ENCODE measurements at places on chromosomes 7 and 10. TPM values are rescaled to one million over a fixed set of nuclear protein-coding genes. Genes with fewer than 3 reads are reported as not detected.

- no peaks in the 10 kb centered on the region for H3K27me3 ChIP-seq
- no peak overlapping the region for H3K27ac ChIP-seq
- no peak for DNase-seq
- no peak overlapping the region for H3K4me3 ChIP-seq
- no peaks in the 10 kb centered on the region for H3K4me1 ChIP-seq
- peaks cover 18% of the 10 kb centered on the region for H3K36me3 ChIP-seq
These were observed 42.3 kb downstream of the ATAD1 start for GRCh38 chr10:87775766-87776165.

- no peaks in the 10 kb centered on the region for H3K4me1 ChIP-seq
- DNase-seq: no peak
- H3K36me3 ChIP-seq: peaks cover 72% of the 10 kb centered on the region
- H3K4me3 ChIP-seq: no peak overlapping the region
These were observed 7.9 kb downstream of the EIF3B start for GRCh38 chr7:2362385-2363088.

- H3K36me3 ChIP-seq: no peaks in the 10 kb centered on the region
- peaks cover 39% of the 10 kb centered on the region for H3K4me1 ChIP-seq
- H3K27me3 ChIP-seq: no peaks in the 10 kb centered on the region
- H3K27ac ChIP-seq: no peak overlapping the region
- no peak for DNase-seq
These were observed 20.2 kb upstream of the TMEM72 start for GRCh38 chr10:44890696-44891563.

DNA sequence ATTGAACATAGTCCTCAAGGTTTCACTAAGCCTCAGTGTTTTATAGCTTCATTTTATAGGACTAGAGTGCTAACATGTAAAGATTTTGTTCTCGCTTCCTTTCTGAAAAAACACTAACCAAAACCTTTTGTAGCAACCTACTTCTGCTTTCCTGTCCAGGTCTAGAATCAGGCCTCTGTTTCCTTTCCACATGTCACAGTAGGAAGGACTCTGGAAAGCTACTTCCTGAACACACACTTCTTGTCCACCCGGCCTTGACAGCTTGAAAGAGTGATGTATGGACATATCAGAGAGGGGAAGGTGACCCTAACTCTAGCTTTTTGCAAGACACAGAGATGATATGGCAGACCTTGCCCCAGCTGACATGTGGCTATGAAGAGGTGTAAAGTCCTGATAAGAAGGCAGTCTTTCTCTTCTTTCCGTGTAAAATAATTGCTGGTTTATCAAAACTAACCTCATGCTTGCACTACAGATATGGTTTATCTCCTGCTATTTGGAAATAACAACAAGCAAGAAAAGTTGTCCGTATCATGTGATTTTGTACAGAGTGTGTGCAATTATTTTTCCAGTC is 175.4 kb downstream of the SKAP2 start:
- H3K36me3 ChIP-seq: no peaks in the 10 kb centered on the region
- no peaks in the 10 kb centered on the region for H3K27me3 ChIP-seq

Gene MKI67
- 33.1 TPM for total RNA-seq

- H3K36me3 ChIP-seq: no peaks in the 10 kb centered on the region
- H3K4me1 ChIP-seq: no peaks in the 10 kb centered on the region
- H3K4me3 ChIP-seq: no peak overlapping the region
- no peak overlapping the region for H3K27ac ChIP-seq
- no peak for DNase-seq
These were observed 43.9 kb upstream of the EEPD1 start for GRCh38 chr7:36109013-36109627.

- H3K4me1 ChIP-seq: no peaks in the 10 kb centered on the region
- no peak overlapping the region for H3K4me3 ChIP-seq
- H3K27ac ChIP-seq: no peak overlapping the region
- no peak for DNase-seq
These were observed 72.4 kb downstream of the PROSER2 start for GRCh38 chr10:11895598-11895997.

Gene ARHGAP22
- total RNA-seq: 0.07 TPM

Gene CFAP69
- 0.32 TPM for total RNA-seq

Gene IKZF1
- total RNA-seq: 118 TPM

Gene HOXA10
- total RNA-seq: not detected

DNA sequence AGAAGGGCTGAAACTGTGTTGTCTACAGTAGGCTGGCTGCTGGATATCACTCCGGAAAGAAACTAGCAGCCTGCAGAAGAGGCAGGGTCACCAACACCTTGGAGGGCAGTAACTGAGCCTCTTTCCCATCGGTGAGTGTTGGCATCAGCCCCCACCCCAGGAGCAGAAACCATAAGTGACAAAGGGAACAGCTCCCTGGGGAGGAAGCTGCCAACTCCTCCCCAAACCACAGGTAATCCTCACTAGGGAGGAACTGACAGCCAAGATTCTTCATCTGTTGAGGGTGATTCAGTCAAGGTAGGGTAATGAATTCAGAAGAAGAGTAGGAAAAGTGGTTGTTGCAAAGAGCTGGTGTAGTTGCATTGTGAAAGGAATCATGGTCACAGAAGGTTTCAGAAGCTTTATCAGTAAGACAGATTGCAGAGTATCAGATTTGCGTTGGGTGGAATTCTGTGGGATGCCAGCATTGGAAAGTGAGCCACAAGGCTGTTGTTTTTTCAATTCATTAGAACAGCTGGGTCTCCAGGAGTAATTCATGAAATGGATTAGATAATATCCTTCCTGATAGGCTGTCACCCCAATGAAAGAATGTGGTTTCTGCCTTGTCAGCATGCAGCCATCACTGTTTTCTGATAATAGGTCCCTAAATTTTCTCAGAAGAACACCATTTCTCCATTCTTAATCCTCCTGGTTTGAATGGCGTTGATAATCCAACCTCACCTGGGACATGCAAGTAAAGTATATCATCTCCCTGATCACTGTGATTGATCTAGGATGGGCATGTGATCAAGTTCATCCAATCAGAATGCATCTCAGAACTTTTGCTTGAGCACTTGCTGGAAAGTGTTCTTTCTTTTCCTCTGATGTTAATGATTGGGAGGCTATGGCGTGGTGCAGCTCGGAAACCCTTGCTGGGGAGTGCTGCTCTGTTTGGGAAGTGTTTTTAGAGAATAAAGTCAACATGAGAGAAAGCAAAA is 75.0 kb upstream of the CTBP2 start:
- H3K27ac ChIP-seq: no peak overlapping the region
- no peaks in the 10 kb centered on the region for H3K36me3 ChIP-seq
- H3K4me1 ChIP-seq: no peaks in the 10 kb centered on the region
- no peaks in the 10 kb centered on the region for H3K27me3 ChIP-seq
- DNase-seq: no peak

- no peak overlapping the region for H3K4me3 ChIP-seq
- peaks cover 9% of the 10 kb centered on the region for H3K4me1 ChIP-seq
- no peaks in the 10 kb centered on the region for H3K36me3 ChIP-seq
- no peaks in the 10 kb centered on the region for H3K27me3 ChIP-seq
These were observed 236.1 kb downstream of the PTPRN2 start for GRCh38 chr7:158351481-158351880.

GRCh38 chr7:106640368-106641141 is 20.4 kb downstream of the CCDC71L start:
- H3K4me3 ChIP-seq: no peak overlapping the region
- no peak for DNase-seq
- no peaks in the 10 kb centered on the region for H3K36me3 ChIP-seq
- H3K27ac ChIP-seq: no peak overlapping the region
- no peaks in the 10 kb centered on the region for H3K4me1 ChIP-seq
- H3K27me3 ChIP-seq: no peaks in the 10 kb centered on the region

DNA sequence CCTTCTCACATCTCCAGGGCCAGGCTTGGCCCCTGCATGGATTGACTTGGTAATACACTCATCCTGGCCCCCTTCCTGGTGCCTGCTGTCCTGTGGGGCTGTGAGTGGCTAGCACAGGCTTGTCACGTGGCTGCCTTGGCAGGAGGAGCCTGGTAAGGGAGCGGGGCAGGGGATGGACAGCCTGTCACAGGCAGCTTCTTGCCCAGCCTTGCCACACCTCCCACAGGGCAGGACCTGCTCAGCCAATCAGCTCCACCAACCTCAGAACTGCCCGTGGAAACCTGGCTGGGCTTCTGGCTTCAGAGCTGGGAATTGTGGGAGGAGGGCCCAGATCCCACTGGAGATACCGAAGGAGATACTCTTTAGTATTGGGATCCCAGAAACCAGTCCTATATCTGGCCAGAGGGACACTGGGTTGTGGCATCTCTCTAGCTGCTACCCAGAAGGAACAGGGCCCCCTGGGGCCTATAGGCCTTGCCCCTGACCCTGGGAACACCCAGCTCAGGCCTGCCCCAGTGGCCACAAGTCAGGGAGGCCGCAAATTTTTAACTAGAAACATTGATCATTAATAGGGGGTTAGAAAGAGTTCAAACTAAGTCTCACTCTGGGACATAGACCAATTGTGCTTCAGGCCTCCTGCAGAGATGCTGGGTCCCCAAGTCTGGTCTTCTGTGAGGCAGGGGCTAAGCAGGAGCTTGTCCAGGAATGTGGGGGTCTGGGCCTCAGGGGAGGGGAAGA is at the start of gene HOGA1:
Gene HOGA1 (plus strand): TSS at position 330 of the 738 bp plus-strand sequence. CDS start 315 bp downstream, at position 645.
- H3K4me1 ChIP-seq: no peaks in the 10 kb centered on the region
- H3K4me3 ChIP-seq: no peak within 1 kb of the TSS
- H3K27ac ChIP-seq: no peak within 1 kb of the TSS
- H3K27me3 ChIP-seq: no peaks in the 10 kb centered on the region
- H3K36me3 ChIP-seq: no peaks in the 10 kb centered on the region

GRCh38 chr10:75497997-75498883 is 66.8 kb downstream of the LRMDA start:
- H3K36me3 ChIP-seq: no peaks in the 10 kb centered on the region
- no peaks in the 10 kb centered on the region for H3K4me1 ChIP-seq

DNA sequence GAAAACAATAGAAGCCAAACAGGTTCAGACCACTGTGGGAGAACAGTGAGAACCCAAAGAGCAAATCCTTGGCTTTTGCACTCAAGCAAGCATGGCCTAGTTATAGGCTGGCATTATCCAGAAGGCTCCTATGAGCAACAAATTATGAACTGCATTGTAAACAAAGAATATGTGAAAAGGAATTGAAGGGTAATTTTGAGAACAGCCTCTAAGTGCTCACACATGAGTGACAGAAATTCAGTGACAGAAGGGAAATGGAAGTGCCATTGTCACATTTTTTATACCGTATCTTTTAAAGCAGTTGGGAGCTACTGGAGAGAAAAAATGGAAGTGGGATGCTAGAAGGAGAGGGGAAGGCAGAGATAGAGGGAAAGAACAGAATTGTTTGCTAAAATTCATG is 114.2 kb downstream of the MACC1 start:
- DNase-seq: no peak
- no peaks in the 10 kb centered on the region for H3K36me3 ChIP-seq
- H3K27me3 ChIP-seq: no peaks in the 10 kb centered on the region
- no peak overlapping the region for H3K27ac ChIP-seq
- no peaks in the 10 kb centered on the region for H3K4me1 ChIP-seq

Data from Karpas-422 (cell line).